ENCODE measurements at places on chromosomes 5 and 9.

DNA sequence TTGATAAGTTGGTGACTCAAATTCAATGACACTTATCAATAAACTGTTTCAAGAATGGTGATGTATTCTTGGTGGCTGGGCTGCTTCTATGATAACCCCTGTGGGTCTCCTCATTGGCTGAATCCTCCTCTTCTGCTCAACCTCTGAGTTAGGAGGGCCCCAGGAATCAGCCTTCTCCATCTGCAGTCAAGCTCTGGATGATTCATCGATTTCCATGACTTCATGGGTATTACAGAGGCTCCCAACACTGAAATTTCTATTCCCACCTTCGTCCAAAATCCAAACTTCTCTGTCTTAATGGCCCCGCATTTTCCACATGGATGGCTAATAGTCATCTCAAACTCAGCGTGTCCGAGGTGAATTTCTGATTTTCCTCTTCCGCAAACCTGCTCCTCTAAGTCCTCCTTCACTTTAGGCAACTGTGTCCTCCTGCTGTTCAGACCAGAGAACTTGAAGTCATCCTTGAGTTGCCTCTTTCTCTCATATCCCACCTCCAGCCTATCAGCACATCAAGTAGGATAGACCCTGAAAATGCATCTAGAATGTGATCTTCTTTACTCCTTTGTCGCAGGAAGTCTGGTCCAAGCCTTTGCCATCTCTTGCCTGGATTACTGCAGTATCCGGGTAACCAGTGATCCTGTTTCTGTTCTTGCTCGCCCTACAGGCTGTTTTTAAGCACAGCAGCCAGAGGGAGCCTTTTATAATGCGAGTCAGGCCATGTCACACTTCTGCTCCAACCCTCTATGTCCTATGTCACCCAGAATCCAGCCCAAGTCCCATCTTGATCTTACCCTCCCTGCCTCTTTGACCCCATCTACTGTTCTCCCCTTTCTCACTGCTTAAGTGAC, 41.4 kb upstream of the IL7R start:
- DNase-seq, result no peak

DNA sequence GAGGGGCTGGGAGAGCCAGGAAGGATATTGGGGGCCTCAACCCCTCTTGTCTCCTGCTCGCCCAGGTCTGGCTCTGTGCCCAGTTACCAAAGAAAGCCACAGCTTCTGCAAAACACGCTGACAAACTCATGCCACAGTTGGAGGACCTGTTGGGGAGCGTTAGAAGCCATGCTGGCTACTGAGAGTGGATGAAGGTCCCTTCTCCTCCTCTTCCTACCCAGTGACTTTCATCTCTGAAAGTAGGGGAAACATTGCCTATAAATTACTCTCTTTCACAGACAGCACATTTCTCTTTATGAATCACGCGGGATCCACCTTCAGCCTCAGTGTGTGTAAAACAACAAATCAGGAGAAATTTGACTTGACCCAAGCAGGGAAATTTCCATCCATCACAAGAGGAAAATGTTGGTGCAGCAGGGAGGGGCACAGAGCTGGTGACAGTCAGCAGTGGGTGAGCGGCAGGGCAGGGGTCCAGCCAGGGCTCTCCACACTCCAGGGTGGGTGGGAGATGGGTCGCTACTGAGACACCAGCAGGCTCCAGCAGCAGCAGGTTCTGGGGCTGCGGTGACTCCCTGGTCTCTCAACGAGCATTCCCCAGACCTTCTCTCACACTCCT, 181.9 kb downstream of the FGF18 start:
- no peak for DNase-seq

- DNase-seq, result no peak
These were observed 46.0 kb downstream of the COL5A1 start for GRCh38 chr9:134687556-134687955.

GRCh38 chr9:77773381-77773780, 125.3 kb upstream of the GNA14 start:
- DNase-seq, result no peak

GRCh38 chr5:67724412-67725135, 491.0 kb upstream of the PIK3R1 start:
- no peak for DNase-seq

All from fibroblast of skin of abdomen (primary cell).